ENCODE measurements at places on chromosomes 3 and 15. TPM values are rescaled to one million over a fixed set of nuclear protein-coding genes. Genes with fewer than 3 reads are reported as not detected.

DNA sequence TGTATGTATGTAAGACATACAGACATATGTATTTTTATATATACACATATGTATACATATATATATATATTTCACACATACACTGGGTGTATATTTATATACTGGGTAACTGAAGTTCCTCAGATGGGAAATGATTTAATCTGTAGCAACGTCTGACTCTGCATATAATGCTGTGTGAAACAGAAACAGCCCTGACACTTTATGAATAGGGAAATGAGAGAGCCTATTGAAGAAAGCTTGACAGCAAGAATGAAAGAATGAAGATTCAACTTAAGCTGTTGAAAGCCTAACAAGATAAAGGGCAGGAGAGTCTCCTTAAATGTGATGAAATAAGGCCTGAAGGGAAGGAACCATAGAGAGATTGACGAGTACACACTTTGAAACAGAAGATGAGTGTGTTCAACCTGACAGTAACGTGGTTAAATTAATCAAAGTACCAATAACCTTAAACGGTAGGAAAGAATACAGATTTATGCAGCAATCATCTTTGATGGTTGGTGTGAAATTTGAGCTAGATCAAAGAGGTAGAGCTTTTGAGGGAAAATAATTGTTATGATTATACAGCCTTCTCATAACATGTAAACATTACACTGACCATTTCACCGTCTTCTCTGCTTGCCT is 169.9 kb downstream of the MECOM start:
- H3K4me1 ChIP-seq = no peaks in the 10 kb centered on the region
- H3K27ac ChIP-seq = no peak overlapping the region
- H3K36me3 ChIP-seq = no peaks in the 10 kb centered on the region
- H3K27me3 ChIP-seq = no peaks in the 10 kb centered on the region
- H3K4me3 ChIP-seq = no peak overlapping the region

DNA sequence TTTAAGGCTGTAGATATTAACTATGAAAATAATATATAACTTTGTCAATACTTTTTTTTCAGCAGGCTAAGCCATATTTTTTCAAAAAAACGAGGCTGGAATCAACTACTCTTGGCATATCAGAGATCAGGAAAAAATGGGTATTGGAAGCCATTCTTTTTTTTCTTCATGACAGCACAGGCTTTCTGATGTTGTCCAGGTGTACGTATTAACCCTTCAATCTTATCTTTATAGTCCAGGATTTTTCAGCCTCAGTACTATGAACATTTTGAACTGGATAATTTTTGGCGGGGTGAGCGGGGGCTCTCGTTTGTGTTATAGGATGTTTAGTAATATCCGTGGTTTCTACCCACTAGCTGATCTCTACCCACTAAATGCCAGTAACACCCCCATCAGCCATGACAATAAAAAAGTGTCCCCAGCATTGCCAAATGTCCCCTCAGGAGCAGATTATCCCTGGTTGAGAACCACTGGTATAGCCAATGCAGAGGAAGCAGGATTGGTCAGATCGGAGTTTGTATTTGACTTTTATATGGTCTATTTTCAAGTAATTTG is 52.0 kb downstream of the PLCL2 start:
- no peaks in the 10 kb centered on the region for H3K27me3 ChIP-seq
- no peak for DNase-seq
- no peak overlapping the region for H3K4me3 ChIP-seq
- H3K36me3 ChIP-seq = no peaks in the 10 kb centered on the region

DNA sequence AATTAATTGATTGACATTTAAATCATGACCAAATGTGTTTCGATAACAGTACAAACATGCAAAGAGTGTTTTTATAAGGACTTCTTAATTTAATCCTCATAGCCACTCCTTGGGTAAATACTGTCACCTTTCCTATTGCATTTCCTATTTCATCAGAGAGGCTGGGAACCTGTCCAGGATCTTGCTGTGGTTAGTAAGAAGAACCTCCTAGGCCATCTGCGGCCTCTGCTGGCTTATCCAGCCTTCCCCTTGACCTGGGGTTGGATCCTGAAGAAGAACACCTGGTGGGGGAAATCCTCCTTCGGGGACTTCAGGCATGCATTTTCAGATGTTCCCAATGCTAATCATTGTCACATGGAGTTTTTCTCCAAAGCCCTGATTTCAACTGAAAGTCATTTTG is 25.5 kb downstream of the GLDN start:
- H3K4me3 ChIP-seq = no peak overlapping the region

GRCh38 chr3:15291589-15292541 is 40.5 kb downstream of the SH3BP5 start:
- H3K27ac ChIP-seq = no peak overlapping the region
- no peaks in the 10 kb centered on the region for H3K4me1 ChIP-seq
- no peak for DNase-seq
- H3K27me3 ChIP-seq = no peaks in the 10 kb centered on the region

The NMNAT3 gene
- total RNA-seq = 1.3 TPM

DNA sequence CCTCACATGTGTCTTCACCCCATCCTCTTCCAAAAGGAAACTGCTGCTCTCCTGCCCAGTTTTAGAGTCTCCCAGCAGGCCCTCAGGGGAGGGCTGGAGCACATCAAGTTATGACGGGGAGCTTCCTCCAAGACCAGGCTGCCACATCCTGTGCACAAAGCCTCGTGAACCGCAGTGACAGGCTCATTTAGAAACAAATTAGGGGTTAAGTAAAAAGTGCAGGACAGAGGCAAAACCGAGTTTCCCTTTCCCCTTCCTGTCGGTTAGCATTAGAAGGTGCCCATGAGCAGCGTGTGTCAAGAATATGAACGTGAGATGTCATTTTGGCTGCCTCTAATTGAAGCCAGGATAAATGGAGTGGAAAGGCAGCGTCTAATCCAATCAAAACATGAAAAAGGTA is 199.7 kb downstream of the ARRDC4 start:
- no peak overlapping the region for H3K27ac ChIP-seq
- H3K27me3 ChIP-seq = no peaks in the 10 kb centered on the region
- H3K4me1 ChIP-seq = no peaks in the 10 kb centered on the region

The RBP2 gene
- not detected for total RNA-seq

The CCNB2 gene
- 119 TPM for total RNA-seq

GRCh38 chr15:95261546-95261945 is 1030.2 kb downstream of the MCTP2 start:
- no peak overlapping the region for H3K4me3 ChIP-seq
- DNase-seq = no peak
- no peaks in the 10 kb centered on the region for H3K4me1 ChIP-seq
- H3K27ac ChIP-seq = no peak overlapping the region

DNA sequence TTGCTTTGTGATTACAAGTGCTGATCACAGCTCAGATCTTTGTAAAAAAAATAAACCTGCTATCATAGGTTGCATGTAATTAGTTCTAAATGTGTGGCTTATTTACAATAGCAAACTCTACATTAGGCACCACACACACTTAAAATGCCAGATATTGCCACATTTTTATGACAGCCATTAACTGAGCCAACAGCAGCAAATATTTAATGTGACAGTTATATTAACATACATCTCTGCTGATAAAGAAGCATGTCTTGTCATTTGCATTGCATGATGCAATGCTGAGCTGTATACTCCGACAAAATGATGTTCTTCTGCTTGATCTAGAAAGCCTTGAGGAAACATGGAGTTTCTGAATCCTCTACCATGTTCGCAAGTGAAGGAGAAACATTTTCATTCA is 273.6 kb upstream of the VEPH1 start:
- H3K27me3 ChIP-seq = no peaks in the 10 kb centered on the region
- H3K4me3 ChIP-seq = no peak overlapping the region
- H3K27ac ChIP-seq = no peak overlapping the region
- no peaks in the 10 kb centered on the region for H3K36me3 ChIP-seq
- DNase-seq = no peak
- no peaks in the 10 kb centered on the region for H3K4me1 ChIP-seq

The LINGO1 gene
- 42.6 TPM for total RNA-seq

The FAH gene
- 21.7 TPM for total RNA-seq

DNA sequence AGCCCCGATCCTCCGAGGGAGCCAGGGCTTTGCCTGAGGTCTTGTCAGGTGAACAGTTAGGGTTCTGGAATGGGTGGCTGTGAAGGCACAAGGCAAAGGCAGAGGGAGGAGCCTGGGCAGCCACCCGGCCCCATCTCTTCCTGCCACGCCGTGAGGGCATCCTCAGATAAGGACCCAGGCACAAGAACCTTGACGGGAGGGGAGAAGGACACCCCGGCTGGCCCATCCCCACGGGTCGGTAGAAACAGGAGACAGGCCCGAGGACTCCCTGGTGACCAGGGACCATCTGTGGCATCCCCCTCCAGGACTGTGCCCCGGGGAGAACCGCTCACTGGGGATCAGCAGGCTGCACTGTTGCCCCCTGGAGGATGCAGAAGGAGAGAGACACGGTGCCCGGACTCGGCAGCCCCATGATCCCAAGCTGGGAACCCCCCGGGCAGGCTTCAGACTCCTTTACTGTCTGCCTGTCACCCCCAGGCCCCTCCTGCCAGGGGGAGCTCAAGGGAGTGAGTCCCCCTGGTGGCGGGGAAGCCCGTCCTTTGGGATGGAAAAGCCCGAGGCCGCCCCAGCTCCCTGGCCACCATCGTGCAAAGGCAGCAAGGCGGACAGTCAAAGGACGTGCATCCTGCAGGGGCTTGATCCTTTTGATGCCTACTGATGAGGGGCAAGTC is 12.3 kb upstream of the PCSK6 start:
- H3K27ac ChIP-seq = no peak overlapping the region
- no peak overlapping the region for H3K4me3 ChIP-seq
- H3K27me3 ChIP-seq = no peaks in the 10 kb centered on the region
- H3K36me3 ChIP-seq = no peaks in the 10 kb centered on the region
- DNase-seq = peak; percentile 89
- H3K4me1 ChIP-seq = no peaks in the 10 kb centered on the region

DNA sequence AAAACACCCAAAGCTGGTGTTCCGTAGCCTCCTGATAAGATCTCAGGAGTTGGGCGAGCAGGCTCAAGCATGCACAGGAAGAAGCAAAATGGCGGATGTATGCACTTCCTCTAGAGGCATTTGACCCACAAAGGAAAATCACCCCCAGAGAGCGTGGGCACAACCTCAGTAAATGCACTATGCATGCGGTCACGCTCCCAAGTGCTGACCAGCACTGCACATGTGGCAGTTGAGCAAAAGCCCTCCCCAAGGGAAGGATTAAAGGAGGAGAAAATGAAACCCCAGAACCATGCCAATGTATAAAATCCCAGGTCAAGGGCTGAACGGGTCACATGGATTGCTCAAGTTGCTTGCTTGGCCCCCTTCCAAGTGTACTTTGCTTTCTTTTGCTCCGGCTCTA is 289.4 kb upstream of the IGF1R start:
- H3K4me1 ChIP-seq = no peaks in the 10 kb centered on the region
- H3K27ac ChIP-seq = no peak overlapping the region
- no peaks in the 10 kb centered on the region for H3K36me3 ChIP-seq
- H3K4me3 ChIP-seq = no peak overlapping the region
- H3K27me3 ChIP-seq = no peaks in the 10 kb centered on the region

The TRIM42 gene
- total RNA-seq = not detected

The ALDH1A3 gene
- 9.2 TPM for total RNA-seq

The LRRC31 gene
- not detected for total RNA-seq

DNA sequence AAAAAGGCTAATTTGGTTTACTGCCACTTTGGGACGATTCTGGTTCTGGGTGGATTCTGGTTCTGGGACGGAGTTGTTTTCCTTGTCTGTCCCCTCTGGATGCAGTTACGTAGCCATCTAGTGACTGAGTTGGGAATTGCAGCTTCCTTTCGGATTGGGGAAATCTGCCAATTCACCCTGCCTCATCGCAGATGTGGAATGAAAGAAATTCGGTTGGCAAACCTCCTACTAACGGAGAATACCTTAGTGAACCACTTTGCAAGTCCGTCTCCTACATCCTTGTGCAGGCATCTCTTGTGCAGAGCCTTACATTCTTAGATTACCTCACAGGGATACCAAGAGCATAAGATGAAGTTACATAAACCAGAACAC is 31.5 kb upstream of the AP4E1 start:
- DNase-seq = peak; percentile 85
- H3K27me3 ChIP-seq = no peaks in the 10 kb centered on the region

- peaks cover 8% of the 10 kb centered on the region for H3K4me1 ChIP-seq
- no peak for DNase-seq
- no peaks in the 10 kb centered on the region for H3K27me3 ChIP-seq
These were observed 73.2 kb downstream of the TMEM44 start for GRCh38 chr3:194560047-194560446.

DNA sequence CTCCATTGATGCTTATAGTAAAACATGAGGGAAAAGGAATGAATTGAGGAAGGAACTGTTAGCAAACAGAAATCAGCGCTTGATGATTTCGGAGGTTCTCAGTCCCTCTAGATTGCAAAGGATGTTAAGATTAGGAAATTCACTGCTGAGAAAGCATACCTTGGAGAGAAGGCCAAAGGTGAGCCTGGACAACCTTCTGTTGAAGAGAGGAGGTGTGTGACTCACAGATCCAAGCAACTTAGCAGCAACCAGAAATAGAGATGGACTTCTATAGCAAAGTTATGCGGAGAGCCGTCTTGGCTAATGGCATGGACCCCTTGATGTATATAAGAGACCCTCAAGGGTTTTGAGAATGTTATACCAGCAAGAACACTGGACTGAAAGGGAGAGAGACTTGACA is 114.3 kb downstream of the EEFSEC start:
- no peak overlapping the region for H3K27ac ChIP-seq
- peaks cover 7% of the 10 kb centered on the region for H3K4me1 ChIP-seq
- DNase-seq = peak; percentile 10

The LIPC gene
- not detected for total RNA-seq

The CFAP20DC gene
- 4.5 TPM for total RNA-seq

The APBA2 gene
- 12.2 TPM for total RNA-seq

DNA sequence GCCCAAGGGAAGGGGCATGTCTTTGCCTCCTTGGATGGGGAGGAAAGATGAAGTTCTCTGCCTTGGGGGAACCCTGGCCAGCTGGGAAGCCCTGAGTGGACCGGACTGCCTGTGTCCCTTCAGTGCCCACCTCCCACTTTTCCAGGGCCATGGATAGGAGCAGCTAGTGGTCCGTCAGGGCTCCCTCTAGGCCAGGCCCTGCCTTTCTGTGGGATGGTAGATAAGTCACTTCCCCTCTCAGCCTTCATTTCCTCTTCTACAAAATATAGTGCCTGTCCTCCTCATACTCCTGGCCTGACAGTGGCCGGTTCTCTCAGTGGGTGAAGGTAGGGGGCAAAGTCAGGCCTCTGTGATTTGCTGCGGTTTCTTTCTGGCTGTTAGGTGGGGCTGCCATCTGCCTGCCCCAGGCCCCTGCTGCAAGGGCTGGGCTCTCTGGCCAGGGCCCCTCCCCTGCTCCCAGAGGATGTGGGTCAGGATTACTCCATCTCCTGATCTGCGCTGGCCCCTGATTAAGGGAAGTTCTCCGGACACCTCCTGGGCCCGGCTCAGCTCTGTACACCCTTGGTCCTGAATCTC is 1.4 kb downstream of the PLEKHO2 start:
- DNase-seq = no peak
- peaks cover 7% of the 10 kb centered on the region for H3K36me3 ChIP-seq
- H3K27ac ChIP-seq = no peak overlapping the region
- H3K4me3 ChIP-seq = peak overlapping the region; percentile 90
- no peaks in the 10 kb centered on the region for H3K4me1 ChIP-seq

GRCh38 chr3:195886181-195887141 is 21.9 kb downstream of the TNK2 start:
- H3K36me3 ChIP-seq = peaks cover 6% of the 10 kb centered on the region
- no peaks in the 10 kb centered on the region for H3K27me3 ChIP-seq
- H3K4me3 ChIP-seq = no peak overlapping the region
- DNase-seq = no peak
- H3K4me1 ChIP-seq = peaks cover 8% of the 10 kb centered on the region
